ENCODE measurements at places on chromosomes 13 and 19.

GRCh38 chr13:107332188-107332587 is 764.3 kb upstream of the ARGLU1 start:
- DNase-seq = no peak

DNA sequence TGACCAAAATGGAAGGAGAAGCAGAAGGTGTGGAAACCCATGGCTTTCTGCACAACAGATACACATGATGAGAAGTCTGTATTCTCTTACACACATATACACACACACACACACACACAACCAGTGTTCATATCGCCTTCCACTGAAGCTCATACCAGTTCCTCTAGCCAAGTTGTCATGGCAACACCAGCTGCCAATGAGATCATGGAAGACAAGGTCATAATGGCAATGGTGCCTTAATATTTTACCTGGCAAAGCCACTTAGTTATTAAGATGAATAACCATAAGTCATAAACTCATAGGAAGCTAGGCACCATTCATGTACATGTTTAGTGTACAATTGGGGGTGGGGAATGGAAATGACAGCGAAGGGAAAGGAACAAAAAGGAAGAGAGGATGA is 2.6 kb upstream of the DHRS12 start:
- no peak for DNase-seq

DNA sequence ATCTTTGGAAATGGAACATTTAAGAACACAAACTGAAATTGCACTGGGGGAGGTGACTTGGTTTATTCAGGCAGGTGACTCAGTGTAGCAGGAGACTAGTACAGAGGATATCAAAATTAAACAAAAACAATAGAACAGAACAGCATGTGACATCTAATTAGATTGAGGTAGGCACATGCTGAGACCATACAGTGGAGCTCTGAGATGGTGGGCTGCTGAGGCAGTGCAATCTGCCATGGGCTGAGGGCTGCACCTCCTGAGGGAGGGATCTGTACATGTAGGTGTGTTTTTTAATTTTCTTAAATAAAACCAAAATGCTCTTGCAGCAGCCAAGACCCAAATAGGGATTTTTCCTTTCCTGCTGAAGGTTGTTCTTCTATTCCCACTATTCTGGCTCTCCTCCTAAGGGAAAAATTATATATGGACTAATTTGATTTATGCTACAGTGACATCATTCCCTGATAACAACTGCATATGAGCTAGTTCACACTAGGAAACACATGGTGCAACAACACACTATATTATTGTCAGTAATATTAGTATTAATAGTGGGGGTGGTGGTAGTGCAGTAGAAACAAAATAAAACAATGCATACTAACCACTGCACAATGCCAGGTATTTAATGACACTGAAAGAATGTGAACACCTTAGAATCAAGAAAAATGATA is 48.0 kb downstream of the LNX2 start:
- DNase-seq = no peak

DNA sequence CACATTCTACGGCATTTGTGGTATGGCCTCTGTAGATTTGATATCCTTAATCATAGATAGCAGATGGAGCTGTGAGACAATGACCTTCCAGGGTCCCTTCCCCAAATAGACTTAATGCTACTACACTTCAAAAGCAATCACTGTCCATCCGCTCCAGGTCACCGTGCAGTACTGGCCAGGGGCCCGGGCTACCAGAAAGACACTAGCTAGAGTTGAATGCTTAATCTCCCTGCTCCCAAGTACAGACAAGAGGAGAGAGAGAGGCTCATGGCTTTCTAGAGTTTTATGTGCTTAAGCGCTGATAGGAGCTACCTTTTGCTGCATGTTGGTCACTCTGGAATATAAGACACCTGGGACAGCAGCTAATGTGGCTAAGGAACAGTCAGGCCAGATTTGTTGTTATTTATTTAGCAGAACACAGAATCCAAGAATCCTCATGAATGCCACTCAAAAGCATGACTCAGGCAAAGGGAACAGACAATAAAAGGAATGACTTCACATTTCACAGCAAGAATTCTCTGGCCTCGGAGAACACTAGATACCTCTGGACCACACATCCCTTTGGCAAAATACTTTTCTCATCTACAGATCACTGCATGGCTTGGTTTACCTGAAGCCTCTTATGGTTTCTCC is 165.0 kb downstream of the LACC1 start:
- DNase-seq = no peak

DNA sequence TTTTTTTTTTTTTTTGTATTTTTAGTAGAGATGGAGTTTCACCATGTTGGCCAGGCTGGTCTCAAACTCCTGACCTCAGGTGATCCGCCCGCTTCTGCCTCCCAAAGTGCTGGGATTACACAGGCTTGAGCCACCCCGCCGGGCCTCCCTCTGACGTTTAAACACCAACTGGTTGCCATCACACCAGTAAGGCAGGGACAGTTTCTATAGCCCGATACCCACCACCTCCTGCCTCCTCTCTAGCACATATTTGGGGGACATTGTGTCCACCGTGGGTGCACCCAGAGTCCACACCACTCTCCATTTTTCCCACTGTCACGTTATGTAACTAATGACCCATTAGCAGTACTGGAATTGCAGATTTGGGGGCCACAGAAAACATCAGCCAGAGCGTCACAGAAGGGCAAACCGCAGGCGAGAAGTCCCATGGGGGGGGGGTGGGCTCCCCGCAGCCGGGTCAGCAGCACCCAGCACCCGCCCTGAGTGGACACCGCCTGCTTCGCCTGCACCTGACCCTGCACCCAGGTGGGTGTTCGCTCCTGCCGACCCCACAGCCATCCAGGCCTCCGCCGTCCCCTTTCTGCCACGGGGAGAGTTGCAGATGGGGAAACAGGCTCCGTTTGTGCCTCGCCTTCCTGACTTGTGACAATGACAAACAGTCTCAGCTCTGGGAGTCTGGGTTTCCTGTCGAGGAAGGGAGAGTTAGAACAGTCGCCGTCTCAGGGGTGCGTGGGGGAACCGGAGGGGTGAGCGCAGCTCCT is 3.6 kb downstream of the ONECUT3 start:
- DNase-seq = no peak

GRCh38 chr13:40235160-40235796 is 431.2 kb downstream of the FOXO1 start:
- DNase-seq = no peak

GRCh38 chr19:13781547-13781946 is 7.3 kb downstream of the C19orf53 start:
- no peak for DNase-seq
